ENCODE measurements at places on chromosomes 2 and 18.

DNA sequence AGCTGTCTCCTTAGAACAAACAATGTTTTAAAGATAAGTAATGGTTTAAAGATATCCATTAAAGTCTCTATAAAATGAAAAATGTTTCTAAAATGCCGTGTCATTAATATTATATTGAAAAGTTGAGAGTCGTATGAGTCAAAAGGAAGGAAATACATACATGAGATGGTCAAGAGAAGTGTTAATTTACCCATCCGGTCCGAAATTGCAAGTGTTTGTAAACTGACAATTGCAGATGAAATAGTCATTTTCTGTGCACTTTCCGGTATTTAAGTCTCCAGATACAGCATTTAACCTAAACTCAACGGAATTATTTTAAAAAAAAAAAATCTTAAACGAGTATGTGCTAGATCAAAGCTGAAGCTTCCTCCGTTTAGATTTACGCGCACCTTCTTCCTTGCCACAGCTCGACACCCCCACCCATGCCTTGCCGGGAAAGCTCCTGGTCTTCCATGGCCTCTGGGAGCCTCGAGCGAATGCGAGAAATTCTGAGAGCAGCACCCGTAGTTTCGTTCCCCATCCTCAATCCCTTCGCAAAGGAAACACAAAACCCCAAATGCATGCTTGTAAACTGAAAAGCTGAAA is 1.8 kb downstream of the DSC3 start:
- no peak for DNase-seq

DNA sequence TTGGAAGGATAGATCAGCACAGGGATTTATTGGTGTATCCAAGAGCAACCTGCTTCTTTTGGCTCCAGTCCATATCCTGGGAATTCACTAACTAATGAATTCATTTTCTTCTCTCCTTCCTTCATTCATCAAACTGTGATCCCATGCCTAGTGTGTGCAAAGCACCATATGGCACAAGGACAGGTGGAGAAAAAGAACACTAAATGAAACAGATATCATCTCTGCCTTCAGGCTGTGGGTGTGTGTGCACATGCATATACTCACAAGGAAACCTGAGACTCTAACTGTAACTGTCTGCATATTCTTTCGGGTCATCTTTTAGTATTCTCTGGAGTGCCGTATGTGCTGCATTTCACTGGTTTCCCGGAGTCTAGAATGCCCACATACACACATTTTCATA is 20.2 kb downstream of the TNP1 start:
- DNase-seq = no peak

DNA sequence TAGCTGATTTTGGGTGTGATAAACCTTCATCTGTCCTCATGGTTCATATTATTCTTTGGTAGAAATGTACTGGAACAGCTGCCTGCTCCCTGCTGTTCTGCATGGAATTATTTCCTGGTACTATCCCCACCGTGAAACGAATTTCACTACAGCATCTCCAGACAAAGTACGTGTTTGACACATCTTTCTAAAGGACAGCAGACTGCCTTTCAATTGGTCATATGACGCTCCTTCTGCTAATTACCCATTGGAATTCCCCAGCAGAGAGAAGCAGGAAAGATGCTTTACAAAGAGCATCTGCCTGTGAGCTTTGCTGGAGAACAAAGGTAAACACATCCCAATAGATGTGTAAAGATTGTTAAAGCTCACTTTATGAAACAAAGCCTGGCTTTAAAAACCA is 4.4 kb upstream of the RFX8 start:
- no peak for DNase-seq

- no peak for DNase-seq
These were observed 14.4 kb downstream of the EFR3B start for GRCh38 chr2:25056098-25056821.

DNA sequence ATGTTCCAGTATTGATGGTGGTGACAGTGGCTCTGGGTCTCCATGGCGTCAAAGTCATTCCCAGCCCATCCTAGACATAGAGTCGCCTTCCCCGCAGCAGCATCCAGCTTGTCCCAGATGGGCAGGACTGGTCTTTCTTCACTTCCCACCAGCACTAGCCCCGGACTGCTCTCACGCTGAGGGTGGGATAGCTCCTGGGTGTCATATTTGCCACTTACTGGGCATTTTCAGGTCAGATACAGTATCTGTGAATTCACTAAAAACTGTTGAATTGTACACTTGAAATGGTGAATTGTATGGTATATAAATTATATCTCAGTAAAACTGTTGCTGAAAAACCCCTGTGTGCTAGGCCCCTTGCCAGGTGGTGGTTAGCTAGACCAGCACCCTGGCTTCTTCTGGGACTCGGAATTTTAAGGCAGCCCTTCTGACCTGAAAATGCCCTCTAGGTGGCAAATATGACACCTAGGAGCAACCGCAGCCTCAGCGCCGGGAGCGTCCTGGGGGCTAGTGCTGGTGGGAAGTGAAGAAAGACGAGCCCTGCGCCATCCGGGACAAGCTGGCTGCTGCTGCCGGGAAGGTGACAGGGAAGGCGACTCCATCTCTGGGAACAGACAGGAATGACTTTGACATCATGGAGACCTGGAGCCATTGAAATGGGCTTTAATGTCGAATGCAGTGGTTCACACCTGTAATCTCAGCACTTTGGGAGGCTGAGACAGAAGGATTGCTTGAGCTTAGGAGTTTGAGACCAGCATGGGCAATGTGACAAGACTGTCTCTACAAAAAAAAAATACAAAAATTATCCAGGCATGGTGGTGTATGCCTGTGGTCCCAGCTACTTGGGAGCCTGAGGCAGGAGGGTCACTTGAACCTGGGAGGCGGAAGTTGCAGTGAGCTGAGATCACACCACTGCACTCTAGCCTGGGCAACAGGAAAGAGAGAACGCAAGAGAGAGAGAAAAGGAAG is 56.2 kb downstream of the DDX1 start:
- DNase-seq = no peak

Measured in cortex of kidney (tissue), 1 donor.